CD4-positive, alpha-beta T cell treated with Interleukin-12 subunit alpha and Interleukin-12 subunit beta, for 1 hour (primary cell): ENCODE measurements at places on chromosomes 4 and X.

GRCh38 chr4:130747842-130748241 is 1651.9 kb downstream of the C4orf33 start:
- DNase-seq: no peak

DNA sequence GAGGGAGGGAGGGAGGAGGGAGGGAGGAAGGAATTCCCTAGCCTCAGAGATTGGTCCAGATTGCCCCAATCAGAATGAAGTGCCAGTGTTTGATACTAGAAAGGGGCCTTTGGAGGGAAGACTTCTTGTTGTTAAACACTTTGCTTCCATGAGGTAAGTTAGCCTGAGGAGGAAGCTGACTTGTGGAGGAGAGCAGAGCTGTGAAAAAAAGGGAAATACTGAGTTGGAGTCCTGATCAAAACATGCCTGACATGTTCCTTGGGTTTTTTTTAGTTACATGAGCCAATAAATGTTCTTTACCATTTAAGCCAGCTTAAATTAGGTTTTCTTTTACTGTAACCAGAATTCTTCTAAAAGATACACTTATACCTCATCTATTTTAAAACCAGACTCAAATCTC is 57.6 kb downstream of the GSX2 start:
- no peak for DNase-seq

- DNase-seq: no peak
Measured at GRCh38 chr4:142248946-142249345, 597.2 kb downstream of the INPP4B start.

GRCh38 chrX:82648062-82648461 is 860.0 kb upstream of the POU3F4 start:
- no peak for DNase-seq

- no peak for DNase-seq
Measured at GRCh38 chrX:7852166-7852565, 9.2 kb downstream of the VCX start.

- DNase-seq: no peak
Measured at GRCh38 chr4:76755756-76756155, 142.2 kb downstream of the SOWAHB start.

- no peak for DNase-seq
Measured at GRCh38 chr4:80199947-80200346, 2.6 kb downstream of the PRDM8 start.
